Hematopoietic multipotent progenitor cell treated with erythropoietin and hydrocortisone succinate and interleukin-3 and kit ligand, for 4 days (in vitro differentiated cells): ENCODE measurements at places on chromosomes 11 and 22.

DNA sequence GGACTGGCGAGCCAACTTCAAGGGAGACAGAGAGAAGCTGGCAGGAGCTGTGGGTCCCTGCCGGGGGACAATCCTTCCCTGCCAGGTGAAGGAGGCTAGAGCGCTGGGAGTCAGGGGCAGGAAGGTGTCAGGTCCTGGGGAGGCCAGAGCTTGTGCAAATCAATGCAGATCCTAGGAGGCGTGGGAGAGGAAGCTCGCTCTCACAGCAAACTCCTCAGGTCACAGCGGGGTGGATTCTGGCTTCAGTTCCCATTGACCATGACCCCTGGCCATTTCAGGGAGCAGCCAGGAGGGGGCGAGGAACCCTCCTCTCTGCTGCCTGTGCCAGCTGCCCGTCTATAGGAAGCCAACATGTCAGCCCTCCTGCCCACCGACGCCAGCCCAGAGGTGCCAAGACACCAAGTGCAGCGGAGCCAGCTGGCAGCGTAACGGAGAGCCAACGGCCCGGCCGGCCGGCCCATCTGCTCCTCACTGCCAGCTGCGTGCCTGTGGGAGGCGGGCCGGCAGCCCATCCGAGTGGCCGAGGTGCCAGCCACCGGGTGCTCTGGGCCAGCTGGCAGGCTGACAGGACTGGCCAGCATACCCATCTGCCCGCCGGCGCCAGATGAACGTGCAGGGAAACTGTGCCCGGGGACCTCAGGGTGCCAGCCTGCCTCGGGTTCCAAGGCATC is 374.8 kb downstream of the MIAT start:
- peak; percentile 19 for DNase-seq

- peak; percentile 46 for DNase-seq
Measured at GRCh38 chr11:62980133-62980760, 4.5 kb downstream of the SLC22A6 start.

- DNase-seq, result peak; percentile 74
Measured at GRCh38 chr11:63917692-63918506, 935 bp upstream of the RCOR2 start.

- no peak for DNase-seq
Measured at GRCh38 chr22:40603088-40603605, 33.4 kb downstream of the MRTFA start.

- no peak for DNase-seq
Measured at GRCh38 chr11:75355051-75355450, 3.6 kb upstream of the ARRB1 start.

DNA sequence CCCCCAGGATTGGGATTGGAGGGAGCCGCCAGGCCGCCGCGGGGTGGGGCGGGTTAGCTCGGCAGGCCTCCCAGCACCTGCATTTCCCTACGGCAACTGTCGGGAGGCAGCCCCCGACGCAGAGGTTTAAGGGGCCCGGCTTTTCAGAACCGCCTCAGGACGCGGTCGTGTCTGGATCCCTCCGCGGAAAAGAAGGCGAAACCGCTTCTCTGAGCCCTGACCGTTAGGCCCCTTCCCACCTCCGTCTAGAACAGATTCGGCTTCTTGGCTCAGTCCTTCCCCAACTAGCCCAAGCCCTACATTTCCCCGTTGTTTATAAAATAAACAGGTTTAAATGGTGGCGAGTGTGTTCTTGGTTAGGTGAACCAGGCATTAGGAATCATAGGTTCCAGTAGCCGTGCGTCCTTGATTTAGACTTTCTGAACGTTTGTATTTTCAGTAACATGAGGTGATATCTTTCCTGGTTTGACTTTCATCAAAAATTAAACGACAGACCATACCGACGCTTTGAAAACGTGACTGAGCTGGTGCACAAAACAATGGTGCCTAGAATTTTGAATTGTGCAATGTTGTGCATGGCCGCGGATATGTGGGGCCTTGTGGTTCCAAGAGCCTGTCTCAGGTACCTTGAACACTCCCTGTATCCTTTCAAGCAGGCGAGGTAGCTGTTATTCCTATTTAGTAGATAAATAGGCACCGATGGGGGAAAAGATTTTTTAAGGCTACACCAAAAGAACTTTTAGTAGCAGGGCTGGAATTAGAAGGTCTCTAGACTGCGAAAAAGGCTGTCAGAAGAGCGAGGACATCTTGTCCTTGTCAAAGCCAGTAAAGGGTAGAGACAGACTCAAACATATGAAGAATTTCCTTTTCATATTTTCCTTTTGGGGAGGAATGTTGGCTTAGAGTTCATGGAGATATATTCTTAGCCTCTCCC is 1.2 kb upstream of the HSPA8 start:
- DNase-seq, result peak; percentile 80

DNA sequence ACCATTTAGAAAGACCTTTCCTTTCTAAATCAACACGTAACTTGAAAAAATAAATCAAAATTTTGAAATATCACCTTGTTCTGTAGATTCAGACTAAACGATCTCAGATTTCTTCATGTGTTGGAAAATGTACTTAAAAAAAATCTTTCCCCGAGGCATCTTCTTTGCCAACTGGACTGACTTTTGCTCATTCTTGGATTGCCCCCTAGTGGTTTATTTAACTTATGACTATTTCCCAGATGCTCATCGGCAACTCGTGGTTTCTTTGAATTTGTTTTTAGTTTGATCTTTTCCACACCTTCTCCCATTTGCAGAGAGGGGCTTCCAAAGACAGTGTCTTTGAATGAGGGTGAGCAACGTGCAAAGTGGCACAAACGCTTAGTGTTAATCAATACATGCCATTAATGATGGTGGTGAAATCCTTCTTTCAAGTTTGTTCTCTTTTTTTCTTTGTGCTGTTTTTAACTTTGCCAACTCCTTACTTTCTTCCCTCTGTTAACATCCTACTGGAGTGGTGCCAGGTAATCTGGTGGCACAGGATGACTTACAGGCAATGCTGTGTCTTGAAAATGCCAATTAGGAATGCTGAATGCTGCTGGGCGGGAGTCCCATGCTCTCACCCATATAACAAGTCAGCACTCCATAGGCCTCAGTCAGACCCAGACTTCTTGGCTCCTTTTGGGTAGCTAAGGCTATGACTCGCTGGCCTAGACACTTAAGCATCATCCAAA is 18.3 kb downstream of the PRSS23 start:
- DNase-seq, result peak; percentile 87
